ENCODE measurements at places on chromosomes 1 and 21.
A peak's percentile ranks its signal among the peaks of the same experiment; 100 is the strongest.

DNA sequence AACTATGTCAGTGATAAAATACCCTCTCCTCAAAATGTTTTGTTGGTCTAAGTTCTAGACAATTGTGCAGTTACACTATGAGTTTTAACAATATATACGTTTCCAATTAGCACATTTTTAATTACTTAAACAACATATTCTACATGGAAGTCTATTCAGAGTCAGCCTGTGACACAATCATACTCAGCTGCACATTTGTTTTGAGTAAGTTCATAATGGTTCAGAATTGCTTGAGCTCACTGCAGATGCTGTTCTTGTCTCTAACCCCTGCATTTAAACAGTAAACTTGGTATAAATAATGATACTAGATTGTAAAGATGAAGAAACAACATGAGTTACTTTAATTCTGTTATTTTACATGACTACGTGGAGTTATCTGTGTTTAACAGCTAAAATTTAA is 30.6 kb downstream of the CDKN2C start:
- DNase-seq = no peak

- no peak for DNase-seq
These were observed 5.4 kb upstream of the TRPM2 start for GRCh38 chr21:44347911-44348451.

- peak; percentile 3 for DNase-seq
These were observed 87.9 kb upstream of the PAPPA2 start for GRCh38 chr1:176374967-176375569.

DNA sequence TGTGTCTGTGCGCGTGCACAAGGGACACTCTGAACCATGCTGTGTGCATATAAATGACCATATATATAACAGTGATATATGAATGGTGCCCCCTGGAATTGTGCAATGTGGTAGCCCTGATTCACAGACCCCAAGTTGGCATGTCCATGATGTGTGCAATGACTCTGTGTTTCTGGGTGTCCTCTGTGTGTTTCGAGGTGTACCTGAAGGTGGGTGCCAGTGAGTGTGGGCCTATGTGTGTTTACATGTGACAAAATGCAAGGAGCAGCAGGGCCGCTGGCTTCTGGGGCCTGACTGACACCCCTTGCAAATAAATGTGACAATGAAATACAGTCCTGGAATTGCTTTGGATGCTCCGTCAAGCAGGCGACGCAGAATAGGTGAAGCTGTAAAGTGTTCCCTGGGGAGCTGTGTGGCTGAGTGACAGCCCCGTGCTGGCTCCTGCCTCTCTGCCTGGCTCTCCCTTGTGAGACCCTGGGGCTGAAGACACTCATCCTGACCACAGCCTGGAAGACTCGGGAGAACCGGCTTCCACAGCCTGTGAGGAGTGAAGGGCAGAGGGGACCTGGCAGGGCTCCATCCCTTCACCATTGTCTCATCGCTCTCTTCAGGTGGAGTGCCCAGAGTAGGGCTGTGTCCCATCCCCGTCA is 38.2 kb upstream of the CSF3R start:
- no peak for DNase-seq

GRCh38 chr1:113123737-113124136 is 50.7 kb downstream of the LRIG2 start:
- DNase-seq = no peak

- DNase-seq = no peak
These were observed 38.9 kb upstream of the CDC14A start for GRCh38 chr1:100313382-100313781.

DNA sequence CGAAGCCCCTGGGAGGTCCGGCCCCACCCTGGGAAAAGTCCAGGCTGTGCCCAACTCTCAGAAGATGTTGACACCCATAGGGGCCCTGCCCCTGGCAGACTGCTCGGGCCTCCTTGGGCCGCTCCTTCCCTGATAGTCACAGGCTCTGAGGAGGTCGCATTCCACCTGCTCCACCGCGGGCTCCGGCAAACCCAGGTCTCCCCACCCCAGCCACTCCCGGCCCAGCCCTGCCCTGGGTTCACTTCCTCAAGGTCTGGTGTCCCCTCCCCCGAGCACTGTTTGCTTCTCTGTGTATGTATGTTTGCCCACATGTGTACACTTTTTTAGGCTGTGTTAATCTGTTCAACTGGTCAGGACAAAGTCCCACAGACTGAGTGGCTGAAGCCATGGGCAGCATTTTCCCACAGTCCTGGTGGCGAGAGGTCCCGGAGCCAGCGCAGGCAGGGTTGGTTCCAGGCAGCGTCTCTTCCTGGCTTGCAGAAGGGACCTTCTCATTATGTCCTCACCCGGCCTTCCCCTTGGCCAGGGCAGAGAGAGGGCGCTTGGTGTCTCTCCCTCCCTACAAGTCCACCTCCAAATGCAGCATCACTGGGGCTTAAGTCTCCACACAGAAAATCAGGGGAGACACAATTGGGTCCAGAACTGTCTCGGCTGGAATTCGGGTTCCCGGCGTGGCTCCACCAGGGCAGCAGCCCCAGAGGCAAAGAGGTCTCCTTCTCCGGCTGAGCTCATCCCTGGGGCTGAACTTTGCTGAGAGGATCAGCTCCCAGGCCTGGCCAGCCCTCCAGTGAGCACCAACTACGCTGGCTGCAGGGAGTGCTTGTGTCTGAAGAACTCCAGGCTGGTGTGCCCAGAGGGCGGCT is 10.5 kb upstream of the PRXL2B start:
- no peak for DNase-seq

DNA sequence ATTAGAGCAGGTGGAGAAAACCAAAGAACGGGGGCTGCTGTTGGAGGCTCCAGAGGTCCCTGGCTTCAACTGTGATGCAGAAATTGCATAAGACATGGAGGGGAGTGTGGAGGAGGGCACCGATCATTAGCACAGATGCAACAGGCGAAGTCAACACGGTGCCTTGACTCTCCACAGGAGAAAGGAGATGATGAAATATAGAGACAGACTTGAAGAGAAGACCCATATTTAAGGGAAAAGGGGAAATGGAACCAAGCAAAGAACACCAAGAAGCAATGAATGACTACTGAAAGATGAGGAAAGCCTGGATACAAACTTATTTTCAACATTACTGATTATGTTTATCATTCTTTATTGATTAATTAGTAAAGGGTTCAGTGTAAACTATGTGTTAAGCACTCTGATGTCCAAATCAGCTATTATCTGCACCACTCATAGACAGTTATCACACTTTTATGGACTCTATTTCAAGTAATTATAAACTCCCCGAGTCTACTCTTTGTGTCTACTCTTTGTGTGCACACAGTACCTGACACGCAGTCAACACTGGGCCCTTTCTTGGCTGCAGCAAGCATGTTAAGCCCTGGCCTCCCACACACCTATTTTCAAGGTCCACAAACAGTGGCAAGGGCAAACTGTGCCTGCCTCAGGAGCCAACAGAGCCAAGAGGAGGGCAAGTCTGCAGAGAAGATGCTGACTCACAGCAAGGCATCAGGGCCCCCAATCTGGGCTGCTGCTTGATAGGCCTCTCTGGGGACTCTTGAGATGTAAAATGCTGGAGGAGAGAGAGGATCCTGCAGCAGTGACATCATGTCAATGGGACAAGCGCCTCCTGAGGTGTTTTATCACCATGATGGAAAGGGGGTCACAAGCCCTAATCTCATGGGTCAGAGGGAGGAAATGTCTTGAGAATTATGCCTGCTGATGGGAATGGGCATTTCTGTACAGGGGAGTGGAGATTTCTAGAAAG is 17.6 kb downstream of the PCNX2 start:
- no peak for DNase-seq

GRCh38 chr1:65310078-65310587 is 790 bp downstream of the DNAJC6 start:
- no peak for DNase-seq
